ENCODE measurements at places on chromosomes 2 and 18.
A peak's percentile ranks its signal among the peaks of the same experiment; 100 is the strongest.

DNA sequence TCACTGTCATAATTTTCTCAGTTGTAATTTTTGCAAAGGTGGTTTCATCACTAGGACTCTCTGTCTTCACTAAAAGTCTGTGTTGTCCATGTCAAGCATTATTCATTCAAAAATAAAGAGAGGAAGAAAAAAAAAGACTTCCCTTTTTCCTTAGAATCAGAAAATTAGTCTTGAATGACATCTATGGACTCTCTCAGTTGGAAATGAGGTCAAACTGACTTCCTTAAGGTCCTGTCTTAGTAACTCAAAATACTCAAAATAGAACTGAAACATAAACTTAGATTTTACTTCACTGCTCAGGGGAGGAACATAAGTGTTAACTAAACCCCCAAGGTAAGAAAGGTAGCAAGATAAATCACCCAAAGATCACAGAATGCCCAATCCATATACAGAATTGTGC is 2.2 kb upstream of the ZNF407 start:
- DNase-seq, result no peak

- DNase-seq, result no peak
Observed at GRCh38 chr2:16765356-16765755, 99.7 kb upstream of the CYRIA start.

- DNase-seq, result no peak
Observed at GRCh38 chr2:56519806-56520205, 336.0 kb downstream of the CCDC85A start.

DNA sequence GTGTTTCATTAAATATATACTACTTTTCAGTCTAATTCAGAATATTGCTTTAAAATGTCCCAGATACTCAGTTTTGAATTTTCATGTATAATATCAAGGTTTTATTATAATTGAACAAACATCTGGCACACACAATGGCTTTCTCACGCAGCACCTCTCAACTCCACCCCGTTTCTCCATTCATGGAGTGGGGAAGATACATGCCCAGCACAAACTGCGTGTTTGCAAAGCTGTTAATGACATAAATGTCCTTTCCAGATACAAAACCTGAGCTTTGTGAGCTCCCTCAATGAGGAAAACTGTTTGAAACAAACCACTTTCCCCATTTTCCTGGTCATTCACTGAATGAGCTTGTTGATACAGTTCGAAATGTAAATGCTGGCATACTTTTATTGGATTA is 150.3 kb upstream of the RASGRP3 start:
- no peak for DNase-seq

DNA sequence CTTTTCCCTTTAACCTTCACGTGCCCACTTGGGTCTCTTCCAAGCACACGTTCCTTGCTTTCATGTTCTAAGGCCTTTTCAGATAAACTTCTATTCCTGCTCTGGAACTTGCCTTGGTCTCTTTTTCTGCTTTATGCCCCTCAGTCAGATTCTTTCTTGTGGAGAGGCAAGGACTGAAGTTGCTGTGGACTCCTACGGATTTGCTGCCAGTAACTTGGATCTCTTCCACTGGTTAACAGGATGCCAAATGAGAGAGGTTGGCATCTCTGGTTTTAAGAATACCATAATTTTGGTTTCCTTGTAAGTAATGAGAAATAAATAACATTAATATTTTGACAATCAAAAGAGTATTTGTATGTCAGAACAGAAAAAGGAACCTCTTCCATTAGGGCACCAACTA is 33.0 kb downstream of the COMMD1 start:
- no peak for DNase-seq

DNA sequence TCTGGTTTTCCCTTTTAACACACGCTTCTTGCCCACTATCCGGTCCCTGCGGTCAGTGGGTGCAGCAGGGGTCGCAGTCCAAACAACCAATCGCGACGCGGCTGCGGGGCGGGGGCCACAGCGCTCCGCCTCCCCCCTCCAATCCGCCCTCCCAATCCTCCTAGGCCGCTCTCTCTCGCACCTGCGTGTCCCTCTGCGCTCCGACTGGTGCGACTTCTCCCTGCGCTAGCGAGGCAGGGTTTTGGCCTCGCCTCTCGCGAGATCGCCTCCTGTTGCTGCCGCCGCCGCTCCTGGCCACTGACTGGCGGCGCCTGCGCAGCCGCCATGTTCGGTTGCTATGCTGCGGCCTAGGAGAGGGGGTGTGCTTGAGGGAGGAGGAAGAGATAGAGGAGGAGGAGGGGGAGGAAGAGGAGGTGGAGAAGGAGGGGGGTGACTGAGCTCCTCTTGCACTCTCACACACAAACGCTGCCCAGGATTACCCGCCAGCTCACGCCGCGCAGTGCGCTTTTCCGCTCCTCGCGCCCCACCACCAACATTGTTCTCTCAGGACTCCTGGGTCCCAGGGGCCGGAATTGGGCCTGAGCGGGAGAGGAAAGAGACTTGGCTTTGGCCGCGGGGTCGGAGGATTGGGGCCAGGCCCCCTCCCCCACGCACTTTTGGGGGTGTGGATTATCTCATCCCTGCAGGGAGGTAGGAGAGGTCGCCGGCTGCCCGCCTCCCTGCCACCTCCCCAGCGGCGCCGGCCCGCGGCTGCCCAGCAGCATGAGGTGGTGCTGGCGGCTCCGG is at the start of gene PTPN4:
Gene PTPN4, plus strand, starts transcription at position 472 of the 786 bp plus-strand sequence. CDS start 49,932 bp downstream, outside the sequence.
- peak; percentile 98 for DNase-seq

- no peak for DNase-seq
Observed at GRCh38 chr2:79630060-79630459, 117.2 kb downstream of the CTNNA2 start.

- no peak for DNase-seq
Observed at GRCh38 chr2:127520424-127520823, 5.9 kb downstream of the IWS1 start.

- DNase-seq, result no peak
Observed at GRCh38 chr2:110881908-110882307, 149.5 kb downstream of the ACOXL start.

- no peak for DNase-seq
Observed at GRCh38 chr2:158189526-158189925, 87.8 kb downstream of the UPP2 start.

DNA sequence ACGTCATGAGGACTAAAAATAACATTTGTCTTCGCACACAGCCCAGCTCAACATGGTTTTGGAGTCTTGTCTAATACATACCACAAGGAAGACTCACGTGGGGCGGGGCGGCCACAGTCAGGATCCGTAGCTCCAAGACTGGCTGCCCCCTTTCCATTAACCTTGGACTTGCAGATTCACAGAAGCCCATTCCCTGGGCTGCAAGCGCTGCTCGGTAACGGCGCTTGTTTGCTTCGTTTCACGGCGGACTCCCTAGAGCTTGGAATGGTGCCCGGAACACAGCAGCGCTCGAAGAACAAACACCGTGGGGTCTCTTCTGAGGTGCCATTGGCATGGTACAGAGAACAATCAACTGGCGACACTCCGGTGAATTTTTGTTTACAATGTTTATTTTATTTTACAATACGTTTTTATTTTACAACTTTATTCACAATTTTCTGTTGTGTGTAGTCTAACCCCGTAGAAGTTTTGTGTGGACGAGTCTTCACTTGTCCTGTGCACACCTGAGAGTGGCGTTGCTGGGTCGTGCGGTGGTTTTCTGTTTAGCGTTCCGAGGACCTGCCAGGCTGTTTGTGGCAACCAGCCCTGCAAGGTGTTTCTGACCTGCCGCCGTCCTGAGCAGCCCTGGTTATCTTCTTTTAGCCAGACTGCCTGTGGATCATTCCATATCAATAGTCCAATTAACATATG is 126.5 kb downstream of the GALR1 start:
- no peak for DNase-seq

DNA sequence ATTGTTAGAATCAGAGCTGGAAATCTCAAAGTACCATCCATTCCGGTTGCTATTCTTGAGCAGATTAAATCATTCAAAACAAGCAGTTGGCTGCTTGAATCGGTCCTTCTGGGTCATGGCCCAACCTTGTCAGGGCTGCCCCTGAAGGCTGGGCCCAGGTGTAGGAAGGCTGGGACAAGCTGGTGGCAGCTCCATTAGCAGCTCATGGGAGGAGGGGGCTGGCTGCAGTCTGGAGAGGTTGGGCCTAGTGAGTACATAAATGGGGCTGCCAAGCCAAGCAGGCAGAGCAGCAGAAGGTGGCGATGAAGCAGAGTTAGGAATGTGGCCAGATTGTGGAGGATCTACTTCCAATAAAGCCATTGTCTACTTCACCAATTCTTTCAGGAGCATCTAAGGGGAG is 81.4 kb downstream of the ADCYAP1 start:
- no peak for DNase-seq

DNA sequence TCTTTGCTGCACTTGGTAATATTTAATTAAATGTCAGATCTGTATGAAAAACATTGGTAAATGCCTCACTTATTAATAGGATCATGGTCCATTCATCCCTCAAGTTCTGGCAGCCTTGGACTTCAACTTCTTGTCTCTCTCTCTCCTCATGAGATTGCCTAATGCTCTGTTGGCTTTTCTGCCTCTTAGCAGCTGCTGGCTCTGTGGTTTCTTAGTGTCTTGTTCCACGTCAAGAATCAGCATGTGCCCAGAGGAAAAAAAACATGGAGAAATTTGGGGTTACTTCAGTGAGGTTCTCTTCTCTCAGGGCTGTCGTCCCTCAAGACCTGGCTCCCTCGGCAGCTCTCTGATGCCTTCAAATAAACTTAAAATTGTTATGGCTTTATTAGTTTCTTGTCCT is 75.4 kb downstream of the TAF4B start:
- no peak for DNase-seq

DNA sequence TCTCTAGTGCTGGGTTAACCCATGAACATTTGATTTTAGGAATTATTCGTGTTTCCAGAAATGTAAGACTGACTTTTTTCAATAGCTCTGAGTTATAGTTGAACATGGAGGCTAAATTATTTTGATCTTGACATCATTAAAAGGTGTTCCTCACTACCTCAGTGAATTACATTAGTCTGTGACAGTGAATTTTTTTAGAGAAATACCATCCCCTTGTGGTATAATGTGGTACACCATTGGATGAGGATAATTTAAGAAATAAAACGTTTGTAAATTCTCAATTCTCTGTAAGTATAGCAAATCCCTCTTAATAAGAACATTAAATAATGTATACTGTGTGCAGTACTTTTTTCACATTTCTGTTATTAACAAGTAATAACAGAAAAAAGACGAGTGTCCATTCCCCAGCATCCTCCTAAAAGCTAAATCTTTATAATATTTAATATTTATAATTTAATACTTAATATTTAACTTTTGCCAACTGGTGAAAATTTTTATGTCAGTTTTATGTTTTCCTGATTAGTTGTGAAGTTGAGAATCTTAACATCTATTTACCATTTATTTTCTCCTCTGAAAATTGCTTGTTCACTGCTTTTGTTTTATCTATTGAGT is 70.3 kb upstream of the CWC22 start:
- peak; percentile 21 for DNase-seq

- DNase-seq, result no peak
Observed at GRCh38 chr18:12885500-12885899, 1.5 kb upstream of the PTPN2 start.

GRCh38 chr2:147051248-147051647 is 793.6 kb upstream of the ACVR2A start:
- no peak for DNase-seq

DNA sequence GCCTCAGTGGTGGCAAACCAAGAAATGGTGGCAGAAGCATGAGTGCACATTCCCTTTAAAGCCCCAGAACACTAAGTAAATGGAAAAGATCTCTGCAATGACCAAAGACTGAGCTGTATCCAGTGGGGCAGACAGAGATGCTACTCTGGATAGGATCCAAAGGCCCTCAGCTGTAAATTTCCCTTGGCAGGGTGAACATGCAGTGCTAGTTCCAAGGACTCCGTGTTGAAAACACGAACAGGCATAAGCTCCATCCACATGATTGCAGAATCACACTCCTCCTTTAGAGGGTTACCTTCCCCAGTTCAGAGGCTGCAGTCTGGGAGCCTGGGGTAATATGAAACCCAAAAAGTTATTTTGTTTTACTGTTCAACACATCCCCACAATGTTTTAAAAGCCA is 98.6 kb upstream of the KLF7 start:
- DNase-seq, result no peak

DNA sequence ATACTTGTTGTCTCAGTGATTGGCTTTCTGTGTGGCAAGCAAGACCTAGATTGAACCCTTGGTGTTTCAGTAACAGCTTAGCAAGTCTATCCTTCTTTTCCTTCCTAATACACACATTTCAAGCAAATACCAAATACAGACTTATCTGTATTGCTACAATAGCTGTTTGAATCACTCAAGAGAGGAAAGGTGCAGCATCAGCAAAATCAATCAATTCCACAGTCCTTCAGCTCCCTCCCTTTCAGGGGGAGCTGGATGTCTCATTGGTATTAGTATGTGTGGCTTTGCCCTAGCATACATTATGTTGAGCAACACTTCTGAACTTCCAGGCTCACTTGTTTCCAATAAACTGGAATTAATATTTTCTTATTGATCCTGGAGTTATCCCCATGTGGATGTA is 323.1 kb downstream of the TMX3 start:
- no peak for DNase-seq

DNA sequence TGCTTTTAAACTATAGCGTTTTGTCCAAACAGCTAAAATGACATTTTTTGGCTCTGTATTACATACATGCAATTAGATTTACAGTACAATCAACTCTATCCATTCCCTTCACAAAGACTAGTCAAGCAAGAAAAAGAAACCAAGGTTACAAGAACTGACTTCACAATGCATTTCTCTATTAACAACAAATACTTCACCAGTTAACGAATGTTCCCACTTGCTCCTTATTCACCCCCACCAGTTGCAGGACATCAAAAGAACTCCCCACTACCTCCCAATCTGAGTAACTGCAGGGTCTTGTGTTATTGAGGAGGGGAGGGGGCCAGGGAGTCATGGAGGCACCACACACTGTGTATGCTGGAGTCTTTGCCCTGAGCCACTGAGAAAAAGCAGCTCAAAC is 34.9 kb downstream of the LAMA1 start:
- no peak for DNase-seq

GRCh38 chr2:216485237-216485636 is 13.4 kb upstream of the RPL37A start:
- no peak for DNase-seq

GRCh38 chr2:151849413-151850010 is 21.3 kb upstream of the ARL5A start:
- DNase-seq, result no peak

DNA sequence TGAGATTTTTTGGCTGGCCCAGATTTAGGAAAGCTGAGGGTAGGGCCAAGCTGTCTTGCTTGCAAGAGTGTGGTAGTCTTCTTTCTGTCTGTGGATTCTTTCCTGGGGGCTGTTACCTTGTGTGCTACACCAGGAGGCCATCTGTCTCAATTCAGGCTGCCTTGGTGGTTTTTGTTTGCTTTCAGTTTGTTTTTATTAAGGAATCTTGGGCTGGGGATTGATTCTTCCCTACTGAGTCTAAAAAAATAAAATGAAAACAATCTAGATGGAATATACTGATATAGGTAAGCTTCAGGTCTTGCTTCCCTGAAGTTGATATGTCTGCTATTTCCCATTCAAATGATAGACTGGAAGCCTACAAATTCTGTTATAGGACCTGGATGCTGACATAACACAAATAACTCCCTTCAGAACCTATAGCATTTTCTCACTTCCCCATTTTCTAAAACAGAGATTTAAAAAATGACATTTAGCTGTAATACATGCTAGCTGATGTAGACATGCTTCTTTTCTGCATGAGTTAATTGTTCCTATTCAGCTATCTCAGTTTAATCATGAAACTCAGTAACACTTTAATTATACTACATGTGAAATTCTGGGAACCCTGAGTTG is 5.3 kb downstream of the LHCGR start:
- DNase-seq, result no peak

- peak; percentile 30 for DNase-seq
Observed at GRCh38 chr18:13558124-13558523, 168.2 kb downstream of the FAM210A start.

GRCh38 chr18:474416-474815 is 26.1 kb downstream of the COLEC12 start:
- no peak for DNase-seq

All from neuronal stem cell (in vitro differentiated cells).